ENCODE measurements at places on chromosomes 13 and 19. TPM values are rescaled to one million over a fixed set of nuclear protein-coding genes. Genes with fewer than 3 reads are reported as not detected.

PSMC4 gene
- total RNA-seq: 76.0 TPM

DNA sequence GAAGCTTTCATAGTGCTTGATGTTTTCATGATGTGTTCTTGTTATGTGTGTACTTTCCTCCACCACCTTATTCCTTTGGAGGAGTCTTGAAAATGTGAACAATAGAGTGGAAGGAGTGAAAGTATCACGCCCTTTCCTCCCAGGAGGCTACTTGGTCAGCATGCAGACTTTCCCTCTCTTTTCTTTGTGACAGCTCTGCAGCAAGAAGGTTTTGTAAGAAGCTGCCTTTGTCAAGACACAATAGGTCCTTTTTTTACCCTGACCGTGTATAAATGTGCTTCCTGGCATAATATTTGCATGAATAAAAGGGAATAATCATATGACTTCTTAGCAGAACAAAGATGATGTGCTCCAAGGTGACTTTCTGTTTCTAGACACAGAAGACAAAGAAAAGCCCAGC is 882.6 kb upstream of the SLITRK5 start:
- DNase-seq: no peak

CD177 gene
- 0.93 TPM for total RNA-seq

DNA sequence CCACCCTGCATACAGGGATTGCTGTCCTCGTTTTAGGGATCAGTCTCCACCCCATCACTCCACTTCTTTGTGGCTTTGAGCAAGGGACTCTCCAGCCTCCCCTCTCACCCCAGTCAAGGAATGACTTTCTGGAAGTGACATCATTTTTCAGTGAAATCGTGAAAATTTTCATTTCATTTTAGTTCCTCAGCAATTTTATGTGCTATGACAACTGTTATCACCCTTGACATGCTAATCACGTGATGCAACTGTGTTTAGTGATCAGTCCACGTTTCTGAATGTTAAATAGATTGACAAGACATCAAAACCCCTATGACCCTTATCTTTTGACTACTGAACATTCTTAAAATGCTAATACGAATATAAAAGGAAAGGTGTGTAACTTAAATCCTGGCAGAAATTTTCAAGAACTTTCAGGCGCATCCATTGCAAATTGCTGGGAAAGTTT is 8.0 kb downstream of the C19orf81 start:
- no peak for DNase-seq

DNA sequence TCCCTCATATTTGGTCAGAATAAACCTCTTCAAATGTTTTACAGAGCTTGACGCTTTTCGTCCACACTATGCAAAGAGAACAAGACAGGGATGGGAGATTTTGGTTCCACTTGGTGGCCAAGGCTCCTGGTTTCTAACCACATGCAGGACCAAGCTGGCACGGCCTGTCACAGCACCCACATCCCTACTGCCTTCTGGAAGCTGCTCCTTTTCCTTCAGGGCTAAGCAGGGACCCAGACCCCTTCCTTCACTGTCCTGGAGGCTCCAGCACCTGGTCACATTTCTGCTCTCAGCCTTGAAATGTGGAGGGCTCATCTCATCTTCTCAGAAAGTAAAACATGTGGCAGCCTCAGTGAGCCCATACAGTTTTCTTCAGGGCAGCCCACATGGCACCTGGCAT is 50.4 kb upstream of the ARHGEF7 start:
- DNase-seq: peak; percentile 42

LGALS7B gene
- not detected for total RNA-seq

C19orf33 gene
- total RNA-seq: 48.6 TPM

- DNase-seq: no peak
These were observed 5.8 kb upstream of the MVB12A start for GRCh38 chr19:17414097-17414496.

- no peak for DNase-seq
These were observed 48.5 kb downstream of the WDFY2 start for GRCh38 chr13:51632591-51633362.
